ENCODE measurements at places on chromosomes 6 and 20. TPM values are rescaled to one million over a fixed set of nuclear protein-coding genes. Genes with fewer than 3 reads are reported as not detected.

The RPL7L1 gene
- 64.9 TPM for total RNA-seq

The LINC00237 gene
- total RNA-seq = not detected

The APMAP gene
- total RNA-seq = 73.5 TPM

The ISM1 gene
- total RNA-seq = 4.1 TPM

GRCh38 chr6:20479060-20479459 is 55.2 kb upstream of the CDKAL1 start:
- H3K27me3 ChIP-seq = no peaks in the 10 kb centered on the region
- H3K4me3 ChIP-seq = no peak overlapping the region
- DNase-seq = no peak
- no peak overlapping the region for H3K27ac ChIP-seq
- H3K4me1 ChIP-seq = no peaks in the 10 kb centered on the region

DNA sequence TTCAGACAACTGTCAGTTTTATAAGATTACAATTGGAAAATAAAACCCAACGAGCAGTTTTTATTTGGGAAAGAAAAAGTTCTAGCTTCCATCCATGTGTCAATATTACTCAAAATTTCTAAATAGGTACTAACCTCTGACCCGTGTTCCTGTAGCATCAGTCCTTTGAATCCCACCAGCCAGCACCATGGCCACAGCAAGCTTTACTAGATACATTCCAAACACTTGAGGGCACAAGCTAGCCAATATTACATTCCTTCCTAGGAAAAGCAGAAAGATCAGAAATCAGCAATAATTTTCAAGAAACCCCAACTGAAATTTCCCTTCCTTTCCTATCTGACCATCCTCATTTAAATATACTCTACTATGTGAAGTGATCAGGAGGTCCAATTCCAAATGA is 19.2 kb downstream of the ASF1A start:
- H3K4me1 ChIP-seq = no peaks in the 10 kb centered on the region
- H3K27ac ChIP-seq = no peak overlapping the region
- no peak for DNase-seq

DNA sequence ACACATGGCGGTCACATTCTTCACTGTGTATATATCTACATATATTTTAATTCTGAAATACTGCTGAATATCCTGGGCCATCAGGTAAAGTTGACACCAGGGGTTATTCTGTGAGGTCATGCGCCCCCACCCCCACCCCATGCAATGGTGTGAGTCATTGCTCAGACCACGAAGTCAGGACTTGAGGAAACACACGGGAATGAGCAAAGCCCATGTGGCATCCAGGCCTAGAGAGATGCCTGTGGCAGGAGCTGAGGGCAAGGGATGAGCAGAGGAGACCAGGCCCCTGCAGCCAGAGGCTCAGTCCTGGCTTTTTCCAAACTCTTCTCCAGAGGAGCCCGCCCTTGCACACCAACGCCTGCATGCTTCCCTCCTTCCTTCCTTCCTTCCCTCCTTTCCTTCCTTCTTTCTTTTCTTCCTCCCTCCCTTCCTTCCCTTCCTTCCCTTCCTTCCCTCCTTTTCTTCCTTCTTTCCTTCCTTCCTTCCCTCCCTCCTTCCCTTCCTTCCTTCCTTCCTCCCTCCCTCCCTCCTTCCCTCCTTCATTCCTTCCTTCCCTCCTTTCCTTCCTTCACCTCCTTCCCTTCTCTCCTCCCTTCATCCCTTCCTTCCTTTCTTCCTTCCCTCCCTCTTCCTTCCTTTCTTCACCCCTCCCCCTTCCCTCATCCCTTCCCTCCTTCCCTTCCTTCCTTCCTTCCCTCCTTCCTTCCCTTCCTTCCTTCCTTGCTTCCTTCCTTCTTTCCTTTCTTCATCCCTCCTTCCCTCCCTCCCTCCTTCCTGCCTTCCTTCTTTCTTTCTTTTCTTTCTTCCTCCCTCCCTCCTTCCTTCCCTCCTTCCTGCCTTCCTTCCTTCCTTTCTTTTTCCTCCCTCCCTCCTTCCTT is 72.0 kb upstream of the INSM1 start:
- H3K4me3 ChIP-seq = no peak overlapping the region
- H3K4me1 ChIP-seq = no peaks in the 10 kb centered on the region
- H3K36me3 ChIP-seq = no peaks in the 10 kb centered on the region
- no peak overlapping the region for H3K27ac ChIP-seq
- H3K27me3 ChIP-seq = no peaks in the 10 kb centered on the region

DNA sequence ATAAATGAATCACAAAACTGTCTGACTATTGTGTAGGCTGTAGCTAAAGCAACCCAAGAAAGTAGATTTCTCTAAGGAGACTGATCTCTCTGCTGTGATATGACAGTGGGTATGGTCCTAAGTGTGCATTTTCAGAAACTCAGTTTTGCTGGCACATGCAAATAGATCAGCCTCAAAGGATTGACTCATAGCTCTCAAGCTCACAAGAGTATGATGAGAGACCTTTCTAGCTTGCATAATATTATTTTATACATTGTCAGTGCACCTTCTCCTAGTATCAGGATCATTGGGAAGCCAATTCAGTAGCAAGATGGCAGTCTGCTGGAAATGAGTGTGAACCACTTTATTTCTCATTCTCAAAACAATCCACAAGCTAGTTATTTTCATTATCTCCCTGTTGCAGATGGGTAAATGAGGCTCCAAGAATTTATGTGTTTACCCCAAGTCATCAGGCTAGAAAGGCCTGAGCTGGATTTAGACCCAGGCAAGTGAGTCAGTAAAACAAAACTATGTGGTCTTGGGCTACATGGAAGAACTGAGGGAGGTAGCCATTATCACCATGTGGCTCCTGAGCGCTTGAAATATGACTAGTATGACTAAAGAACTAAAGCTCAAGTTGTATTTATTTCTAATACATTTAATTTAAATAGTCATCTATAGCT is 27.9 kb upstream of the PLCB4 start:
- no peak overlapping the region for H3K27ac ChIP-seq
- no peak for DNase-seq

DNA sequence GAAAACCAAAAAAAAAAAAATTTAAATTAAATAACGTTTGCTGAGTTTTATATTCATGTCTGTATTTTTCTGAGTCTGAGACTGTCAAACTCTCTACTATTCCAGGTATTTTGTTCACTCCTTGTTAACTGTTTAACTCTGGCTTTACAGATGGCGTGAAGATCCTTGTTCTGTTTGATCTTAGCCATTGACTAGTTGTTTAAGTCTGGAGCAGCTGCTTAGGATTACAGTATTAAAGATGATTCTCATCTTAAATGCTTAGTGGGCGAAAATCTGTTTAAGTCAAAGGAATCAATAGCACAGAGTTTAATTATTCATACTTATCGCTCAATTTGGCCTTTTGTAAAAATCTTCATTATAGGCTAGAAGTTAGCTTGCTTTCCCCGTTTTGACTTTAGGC is 2.4 kb downstream of the PHACTR2 start:
- peak overlapping the region; percentile 93 for H3K27ac ChIP-seq
- H3K27me3 ChIP-seq = no peaks in the 10 kb centered on the region
- DNase-seq = no peak
- no peaks in the 10 kb centered on the region for H3K36me3 ChIP-seq
- peaks cover 28% of the 10 kb centered on the region for H3K4me1 ChIP-seq

GRCh38 chr20:32017711-32018251 is 7.5 kb downstream of the CCM2L start:
- H3K4me1 ChIP-seq = peaks cover 10% of the 10 kb centered on the region
- no peak overlapping the region for H3K27ac ChIP-seq
- H3K4me3 ChIP-seq = no peak overlapping the region
- no peaks in the 10 kb centered on the region for H3K36me3 ChIP-seq
- peaks cover 22% of the 10 kb centered on the region for H3K27me3 ChIP-seq

DNA sequence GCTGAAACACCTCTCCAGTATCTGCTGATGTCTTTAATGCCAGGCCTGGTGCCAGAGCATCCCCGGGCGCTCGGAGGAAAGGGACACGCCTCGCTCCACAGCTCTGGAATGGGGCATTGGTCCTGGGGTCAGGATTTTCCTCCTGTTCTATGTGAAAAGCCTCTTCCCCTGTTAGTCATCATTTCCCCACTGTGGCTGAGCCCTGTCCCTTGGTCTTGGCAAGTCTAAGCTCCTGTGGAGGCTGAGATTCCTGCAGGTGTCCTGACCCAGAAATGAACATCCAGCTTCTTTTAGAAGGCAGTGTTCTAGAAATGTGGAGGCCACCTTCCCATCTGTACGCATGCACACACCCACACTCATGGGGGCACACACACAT is 19.4 kb downstream of the SYNDIG1 start:
- no peak overlapping the region for H3K27ac ChIP-seq
- no peak overlapping the region for H3K4me3 ChIP-seq
- H3K4me1 ChIP-seq = no peaks in the 10 kb centered on the region
- DNase-seq = no peak
- no peaks in the 10 kb centered on the region for H3K27me3 ChIP-seq

DNA sequence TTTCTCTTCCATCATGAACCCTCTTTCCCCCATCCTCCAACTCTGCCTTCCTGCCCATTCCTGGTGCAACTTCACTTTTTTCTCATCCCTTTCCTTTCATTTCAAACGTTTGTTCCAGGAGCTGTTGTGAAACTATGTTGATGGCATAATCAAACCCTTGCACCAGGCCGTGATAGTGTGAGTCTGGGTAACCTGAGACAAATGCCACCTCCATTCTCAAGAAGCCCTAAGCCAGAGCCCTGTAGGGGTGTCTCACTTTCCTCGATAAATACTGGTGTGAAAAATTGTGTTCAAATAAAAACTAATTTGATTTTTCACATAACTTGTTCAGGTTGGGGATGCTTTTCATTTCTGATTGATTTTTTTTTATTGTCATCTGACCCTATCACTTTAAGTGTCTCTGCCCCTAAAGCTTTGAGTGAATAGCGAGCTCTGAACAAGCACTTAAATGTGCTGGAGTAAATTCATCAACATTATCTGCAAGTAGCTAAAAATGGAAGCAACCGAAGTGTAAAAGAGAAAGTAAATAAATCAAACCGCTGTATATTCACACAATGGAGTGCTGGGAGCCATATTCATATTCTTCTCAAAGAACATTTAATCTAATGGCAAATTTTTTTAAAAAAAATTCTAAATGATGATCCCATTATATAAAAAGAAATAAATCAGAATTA is 303.1 kb upstream of the CDYL start:
- H3K4me3 ChIP-seq = no peak overlapping the region
- H3K36me3 ChIP-seq = no peaks in the 10 kb centered on the region
- no peaks in the 10 kb centered on the region for H3K27me3 ChIP-seq
- no peak overlapping the region for H3K27ac ChIP-seq
- no peaks in the 10 kb centered on the region for H3K4me1 ChIP-seq
- DNase-seq = no peak

DNA sequence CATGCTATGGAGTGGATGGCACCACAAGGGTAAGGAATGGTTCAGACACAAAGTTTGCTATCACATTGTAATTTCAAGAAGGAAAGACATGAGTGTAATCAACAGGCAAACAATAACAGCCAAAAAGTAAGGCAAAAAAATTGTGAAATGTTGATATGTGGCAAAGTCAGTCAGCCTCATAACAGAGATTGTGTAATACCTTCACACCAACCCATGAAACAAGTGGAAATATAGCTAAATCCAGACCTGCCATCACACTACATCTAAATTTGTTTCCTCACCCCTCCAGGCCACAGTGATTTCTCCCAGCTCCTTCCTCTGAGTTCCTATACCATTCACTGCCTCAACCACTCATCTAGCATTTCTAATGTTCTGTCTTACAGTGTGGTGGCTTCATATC is 37.3 kb downstream of the SIM1 start:
- no peaks in the 10 kb centered on the region for H3K4me1 ChIP-seq
- no peaks in the 10 kb centered on the region for H3K27me3 ChIP-seq
- no peak overlapping the region for H3K27ac ChIP-seq
- no peak for DNase-seq

GRCh38 chr20:57458400-57459160 is 66.4 kb downstream of the CTCFL start:
- no peaks in the 10 kb centered on the region for H3K36me3 ChIP-seq
- H3K4me3 ChIP-seq = no peak overlapping the region
- DNase-seq = no peak
- H3K4me1 ChIP-seq = no peaks in the 10 kb centered on the region

DNA sequence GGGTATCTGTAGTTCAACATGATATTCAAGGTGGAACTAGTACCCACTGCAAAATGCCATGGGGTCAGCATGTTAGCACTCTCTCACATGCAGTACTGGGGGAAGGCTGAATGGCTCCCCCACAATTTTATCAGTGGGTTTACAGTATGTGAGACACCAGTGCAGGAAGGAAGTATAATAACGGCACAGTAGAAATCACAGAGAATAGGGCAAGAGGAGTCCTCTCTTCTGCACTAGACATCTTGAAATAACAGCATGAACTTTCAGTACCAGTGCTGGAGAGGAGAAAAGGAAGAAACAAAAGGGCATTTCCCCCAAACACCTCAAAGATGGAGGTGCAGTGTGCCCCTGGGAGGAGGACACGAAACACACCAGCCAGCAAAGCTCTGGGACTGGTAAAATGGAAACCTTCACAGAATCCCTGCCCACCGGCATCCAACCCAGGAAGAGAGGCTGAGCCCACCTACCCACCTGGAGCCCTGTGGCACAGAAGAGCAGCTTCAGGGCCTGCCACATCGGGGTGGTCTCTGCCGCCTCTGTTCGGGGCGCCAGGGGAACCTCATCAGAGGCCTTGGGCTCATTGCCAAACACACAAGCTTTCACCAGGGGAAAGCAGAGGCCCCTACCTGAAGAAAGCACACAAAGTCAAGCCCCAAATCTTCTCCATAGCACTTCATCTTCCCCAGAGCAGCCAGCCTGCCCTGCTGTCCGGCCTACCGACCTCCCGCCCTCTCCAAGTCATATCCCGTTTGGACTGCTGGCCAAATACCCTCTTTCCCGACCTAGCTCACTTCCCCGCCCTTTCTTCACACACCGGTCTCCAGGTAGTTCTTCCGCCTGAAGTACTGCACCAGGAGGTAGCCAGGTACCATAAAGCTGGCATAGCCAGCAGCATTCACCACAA is 1.2 kb downstream of the SLC35B2 start:
- no peaks in the 10 kb centered on the region for H3K27me3 ChIP-seq
- H3K4me1 ChIP-seq = peaks cover 18% of the 10 kb centered on the region

DNA sequence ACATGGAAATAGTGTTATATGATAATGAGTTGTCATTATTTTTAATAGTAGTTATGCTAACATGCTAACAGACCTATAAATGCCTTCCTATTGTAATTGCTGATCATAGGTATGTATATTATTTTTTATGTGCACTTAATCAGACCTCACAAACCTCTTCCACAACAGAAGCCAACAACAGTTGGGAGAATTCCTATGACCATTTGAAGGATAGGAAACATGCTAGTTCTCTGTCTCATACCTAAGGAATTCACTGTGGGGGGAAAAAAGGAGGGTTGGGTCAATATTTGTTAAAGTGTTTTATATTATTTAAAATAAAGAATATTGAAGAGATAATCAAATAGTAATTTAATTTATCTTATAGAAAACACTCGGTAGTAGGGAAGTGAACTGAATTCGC is 990.9 kb downstream of the EPHA7 start:
- H3K27ac ChIP-seq = no peak overlapping the region
- H3K27me3 ChIP-seq = no peaks in the 10 kb centered on the region
- no peak overlapping the region for H3K4me3 ChIP-seq
- H3K36me3 ChIP-seq = no peaks in the 10 kb centered on the region
- H3K4me1 ChIP-seq = no peaks in the 10 kb centered on the region
